ENCODE measurements at places on chromosomes 1 and 21. TPM values are rescaled to one million over a fixed set of nuclear protein-coding genes. Genes with fewer than 3 reads are reported as not detected.

Gene S100A11
- 641 TPM for total RNA-seq

Gene LHX8
- not detected for total RNA-seq

Gene KIAA0040
- 0.16 TPM for total RNA-seq

Gene ZYG11A
- 0.96 TPM for total RNA-seq

Gene ACTL8
- total RNA-seq: 0.08 TPM

Gene CYB5RL
- total RNA-seq: 4.4 TPM

Gene GNG4
- total RNA-seq: 0.78 TPM

Gene SNAPIN
- total RNA-seq: 58.3 TPM

Gene CLDN17
- total RNA-seq: not detected

Gene CFHR5
- not detected for total RNA-seq

Gene FMOD
- 4.7 TPM for total RNA-seq

Gene SH3BGR
- 4.3 TPM for total RNA-seq
